ENCODE measurements at places on chromosomes 6 and 20.

DNA sequence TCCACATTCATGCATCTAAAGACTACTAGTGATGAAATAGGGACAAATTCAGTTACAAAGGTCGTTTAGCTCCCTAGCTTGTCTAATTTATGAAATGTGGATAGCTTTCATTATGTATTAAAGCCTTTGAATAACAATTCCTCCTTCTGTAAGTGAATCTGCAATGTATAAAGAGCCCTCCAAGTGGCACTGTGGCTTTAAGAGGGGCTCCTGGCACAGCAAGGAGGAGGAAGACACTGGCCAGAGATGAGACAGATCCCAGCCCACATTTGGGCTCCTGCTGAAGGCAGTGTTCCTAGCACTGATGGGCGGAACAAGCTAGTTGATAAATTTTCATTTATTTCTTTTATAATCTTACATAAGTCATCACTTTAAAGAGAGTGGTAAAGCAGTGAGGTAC, 17.6 kb upstream of the FUCA2 start:
- DNase-seq, result no peak

GRCh38 chr6:1872649-1873131, 263.0 kb downstream of the FOXC1 start:
- DNase-seq, result no peak

GRCh38 chr6:43966853-43967718, 160.2 kb downstream of the MRPL14 start:
- no peak for DNase-seq

- DNase-seq, result no peak
These were observed 29.6 kb downstream of the PMEPA1 start for GRCh38 chr20:57680131-57680716.

GRCh38 chr6:38149531-38149930, 330.0 kb downstream of the ZFAND3 start:
- no peak for DNase-seq

GRCh38 chr20:35447082-35447789, 8.2 kb upstream of the CEP250 start:
- DNase-seq, result peak; percentile 86

DNA sequence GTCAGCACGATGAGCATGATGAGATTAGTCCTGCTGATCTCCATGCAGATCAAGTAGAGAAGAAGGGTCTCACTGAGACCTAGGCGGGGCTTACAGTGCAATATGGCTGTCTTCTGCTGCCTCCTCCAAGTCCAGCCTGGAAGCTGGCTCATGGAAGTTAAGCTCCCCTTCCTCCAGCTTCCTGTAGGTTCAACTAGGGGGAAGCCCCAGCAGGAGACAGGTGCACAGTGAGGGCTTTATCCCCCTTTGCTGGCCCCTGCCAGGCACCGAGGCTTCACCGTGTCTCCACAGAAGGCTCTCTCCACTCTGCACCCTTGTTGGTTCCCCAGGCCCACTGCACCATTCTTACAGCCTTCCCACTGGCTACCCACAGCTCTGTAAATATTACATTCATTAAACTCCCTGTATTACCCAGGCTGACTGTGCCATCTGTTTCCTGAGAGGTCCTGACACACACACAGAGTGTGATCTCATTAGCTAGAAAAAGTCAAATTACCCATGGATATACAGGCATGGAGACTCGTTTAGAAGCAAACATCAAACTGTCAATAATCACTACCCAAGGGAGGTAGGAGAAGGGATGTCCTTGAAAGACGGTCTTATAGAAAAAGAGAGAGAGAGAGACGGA, 90.4 kb downstream of the SLC2A10 start:
- DNase-seq, result peak; percentile 76

GRCh38 chr6:159169193-159169555, at the start of gene FNDC1:
Gene FNDC1, plus strand, starts transcription at chr6:159169400. Its CDS starts 197 bp downstream, at chr6:159169597.
- DNase-seq, result peak; percentile 42

DNA sequence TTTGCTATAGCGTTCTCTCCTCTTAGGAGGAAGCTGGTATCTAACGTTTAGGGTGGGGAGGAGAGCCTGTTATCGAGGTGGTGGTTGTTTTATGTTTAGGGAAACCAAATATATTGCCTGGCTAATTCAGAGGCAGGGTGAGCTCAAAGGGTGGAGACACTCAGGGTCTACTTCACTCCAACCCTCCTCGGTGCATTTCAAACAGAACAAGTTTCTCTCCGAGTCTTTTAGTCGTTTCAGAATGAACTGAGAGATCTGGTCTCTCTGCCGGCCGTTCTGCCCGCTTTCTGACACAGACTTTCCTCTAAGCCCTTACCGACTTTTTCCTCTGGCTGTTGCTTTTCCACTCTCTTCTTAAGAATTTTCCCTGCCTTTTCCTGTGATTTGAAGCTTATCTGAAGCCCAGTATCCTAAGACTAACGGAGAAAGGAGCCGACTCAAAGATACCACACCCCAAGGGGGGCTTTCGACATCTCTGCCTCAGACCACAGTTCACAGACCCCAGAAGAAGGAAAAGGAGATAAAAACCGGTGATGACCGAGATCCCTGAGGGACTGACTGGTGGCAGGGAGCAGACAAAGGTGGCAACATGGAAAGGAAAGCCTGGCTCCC, 865 bp downstream of the STK38 start:
- no peak for DNase-seq

DNA sequence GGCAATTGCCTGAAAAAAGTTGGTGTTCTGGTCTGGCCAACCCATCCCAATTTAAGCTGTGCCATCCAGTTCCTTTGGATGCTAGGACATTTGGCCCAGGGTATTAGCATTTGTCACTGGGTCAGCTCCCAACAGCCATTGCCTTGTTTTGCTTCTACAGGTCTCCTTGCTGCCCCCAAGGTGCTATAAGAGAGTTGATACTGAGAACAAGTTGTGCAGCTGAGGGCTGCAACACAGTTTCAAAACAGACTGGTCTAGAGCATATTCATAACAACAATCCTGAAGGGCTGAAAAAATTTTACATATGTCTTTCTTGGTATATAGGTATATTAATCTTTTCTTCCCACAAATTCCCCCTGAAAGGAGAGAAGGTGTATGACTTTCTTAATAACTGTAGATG, 61.0 kb downstream of the LYRM4 start:
- no peak for DNase-seq

DNA sequence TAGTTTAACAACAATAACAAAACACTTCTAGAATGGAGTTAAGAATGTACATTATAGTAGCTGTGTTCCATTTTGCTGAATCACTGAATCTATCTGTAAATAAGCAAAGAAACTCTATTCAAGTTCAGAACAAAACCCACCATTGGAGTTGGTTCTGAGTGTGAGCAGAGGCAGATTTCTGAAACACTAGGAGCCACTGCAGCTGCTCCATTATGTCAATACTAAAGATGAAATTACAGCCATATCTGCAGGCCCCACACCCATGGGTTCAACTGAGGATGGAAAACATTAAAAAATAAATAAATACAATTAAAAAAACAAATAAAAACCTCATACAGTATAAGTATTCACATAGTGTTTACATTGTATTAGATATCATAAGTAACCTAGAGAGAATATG, 91.0 kb downstream of the REPS1 start:
- no peak for DNase-seq

GRCh38 chr6:52509281-52510212, 67.3 kb downstream of the TRAM2 start:
- DNase-seq, result no peak

GRCh38 chr6:31620586-31621319, at the start of gene PRRC2A:
Gene PRRC2A, plus strand, starts transcription at chr6:31620715. Its CDS starts 2,075 bp downstream, at chr6:31622790.
- DNase-seq, result peak; percentile 82

DNA sequence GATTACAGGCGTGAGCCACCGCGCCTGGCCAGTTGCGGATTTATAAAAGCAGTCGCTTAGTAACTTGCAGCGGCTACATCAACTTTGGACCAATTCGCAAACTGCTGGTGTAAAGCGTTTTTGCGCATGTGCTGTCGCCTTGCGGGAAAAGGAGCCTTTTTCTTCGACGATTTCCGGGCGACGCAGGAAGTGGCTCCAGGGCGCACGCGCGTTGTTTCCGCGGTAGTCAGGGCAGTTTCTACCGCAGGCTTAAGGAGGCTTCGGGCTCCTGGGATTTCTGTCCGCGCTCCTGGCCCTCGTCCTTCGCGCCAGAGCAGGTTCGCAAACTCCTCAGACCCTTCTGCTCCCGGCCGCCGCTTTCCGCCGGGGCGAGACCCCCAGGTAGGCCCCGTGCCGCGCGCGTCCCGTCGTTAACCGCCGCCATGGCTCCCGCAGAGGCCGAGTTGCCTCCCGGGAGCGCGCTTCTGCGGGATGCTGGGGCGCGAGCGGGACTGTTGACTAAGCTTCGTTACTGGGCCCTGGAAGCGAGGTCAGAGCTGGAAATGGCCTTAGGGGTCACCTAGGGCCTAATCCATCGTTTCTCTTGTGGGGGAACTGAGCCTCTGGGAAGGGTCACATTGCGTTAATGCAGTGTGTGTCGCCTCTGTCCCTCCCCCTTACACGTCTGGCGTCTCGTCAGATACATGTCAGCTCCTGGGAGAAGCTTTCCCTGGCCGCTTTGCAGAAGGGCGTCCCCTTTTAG, at the start of gene RAE1:
RAE1 (plus strand) TSS at position 214 of the 742 bp plus-strand sequence. CDS start 2,784 bp downstream, outside the sequence.
- DNase-seq, result peak; percentile 87

- no peak for DNase-seq
These were observed 445.3 kb upstream of the CITED2 start for GRCh38 chr6:139819776-139820175.

DNA sequence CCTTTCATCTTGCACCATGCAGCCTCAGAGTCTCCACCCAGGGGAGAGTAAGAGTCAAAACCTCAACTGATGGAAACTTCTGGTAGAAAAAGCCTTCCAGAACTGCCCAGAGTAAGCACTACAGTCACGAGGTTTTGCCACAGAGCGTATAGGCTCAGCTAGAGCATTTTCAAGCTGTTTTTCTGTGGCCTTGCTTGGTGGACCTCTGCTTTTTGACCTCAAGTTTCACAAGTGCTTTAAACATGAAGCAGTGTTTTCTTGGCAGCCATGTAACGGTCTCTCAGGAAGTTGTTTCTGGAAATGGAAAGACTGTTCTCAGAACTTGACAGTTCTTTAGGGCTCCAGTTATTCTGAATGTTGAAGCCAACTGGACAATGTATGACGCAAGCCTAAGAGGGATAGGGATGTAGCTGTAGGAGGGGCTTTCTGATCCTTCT, 146.5 kb downstream of the ZDHHC14 start:
- DNase-seq, result no peak

GRCh38 chr6:14618759-14619418, 501.3 kb downstream of the CD83 start:
- no peak for DNase-seq

- DNase-seq, result no peak
These were observed 108.1 kb downstream of the TRMT11 start for GRCh38 chr6:126094411-126094810.

GRCh38 chr20:63461104-63461763, 11.2 kb downstream of the KCNQ2 start:
- DNase-seq, result no peak

- no peak for DNase-seq
These were observed 1.6 kb downstream of the TMEM14A start for GRCh38 chr6:52672412-52673025.

DNA sequence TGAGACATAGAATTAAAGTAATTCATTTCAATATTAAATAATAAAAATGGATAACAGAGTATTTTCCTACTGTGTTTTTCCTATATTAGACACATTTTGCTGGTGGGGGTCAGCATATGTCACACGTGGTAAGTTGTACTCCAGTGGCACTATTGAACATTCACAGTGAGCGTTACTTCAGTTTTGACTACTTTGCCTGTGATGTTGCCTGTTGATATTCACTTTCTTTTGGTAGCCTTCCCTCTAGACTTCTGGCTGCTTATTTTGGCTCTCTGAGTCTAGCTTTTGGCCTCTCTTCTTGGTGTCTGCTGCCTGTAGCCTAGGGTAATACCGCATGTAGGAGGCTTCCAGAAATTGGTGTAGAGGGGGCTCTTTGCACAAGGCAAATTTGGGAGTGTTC, 64.4 kb upstream of the TFB1M start:
- no peak for DNase-seq

DNA sequence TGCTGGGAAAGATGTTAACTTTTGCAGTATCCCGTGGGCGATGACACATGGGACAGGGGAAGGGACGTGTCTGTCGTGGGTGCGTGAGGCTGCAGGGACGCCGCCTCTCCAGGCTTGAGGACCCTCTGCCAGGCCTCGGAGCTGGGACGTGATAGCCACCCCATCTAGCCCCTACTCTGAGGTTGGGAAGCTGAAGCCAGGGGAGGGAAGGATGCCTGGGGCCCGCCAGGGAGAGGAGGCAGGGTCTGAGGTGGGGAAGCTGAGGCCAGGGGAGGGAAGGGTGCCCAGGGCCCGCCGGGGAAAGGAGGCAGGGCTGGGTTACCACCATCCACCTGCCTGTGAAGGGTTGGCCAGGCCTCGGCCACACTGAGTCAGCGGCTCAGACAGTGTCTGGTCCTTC, 38.2 kb upstream of the GATA5 start:
- DNase-seq, result no peak

DNA sequence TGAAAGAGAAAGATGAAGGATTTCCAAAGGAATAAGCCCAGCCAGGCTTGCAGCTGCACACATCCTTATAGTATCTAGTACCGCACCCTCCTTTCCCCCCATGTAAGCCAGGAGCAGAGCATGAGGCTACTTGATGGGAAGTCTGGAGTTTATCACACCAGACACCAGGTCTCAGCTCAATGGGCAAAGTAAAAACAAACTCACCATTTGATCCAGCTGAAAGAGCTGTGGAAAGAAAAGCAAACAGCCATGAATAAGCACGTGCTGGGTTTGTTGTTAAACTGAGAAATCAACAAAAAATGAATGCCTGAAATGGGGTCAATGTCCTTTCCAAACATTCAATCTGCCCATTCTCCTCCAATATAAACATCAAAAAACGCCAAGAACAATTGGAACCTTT, 50.6 kb upstream of the MAP7 start:
- peak; percentile 48 for DNase-seq

- DNase-seq, result no peak
These were observed 201.8 kb downstream of the SASH1 start for GRCh38 chr6:148544421-148544820.

DNA sequence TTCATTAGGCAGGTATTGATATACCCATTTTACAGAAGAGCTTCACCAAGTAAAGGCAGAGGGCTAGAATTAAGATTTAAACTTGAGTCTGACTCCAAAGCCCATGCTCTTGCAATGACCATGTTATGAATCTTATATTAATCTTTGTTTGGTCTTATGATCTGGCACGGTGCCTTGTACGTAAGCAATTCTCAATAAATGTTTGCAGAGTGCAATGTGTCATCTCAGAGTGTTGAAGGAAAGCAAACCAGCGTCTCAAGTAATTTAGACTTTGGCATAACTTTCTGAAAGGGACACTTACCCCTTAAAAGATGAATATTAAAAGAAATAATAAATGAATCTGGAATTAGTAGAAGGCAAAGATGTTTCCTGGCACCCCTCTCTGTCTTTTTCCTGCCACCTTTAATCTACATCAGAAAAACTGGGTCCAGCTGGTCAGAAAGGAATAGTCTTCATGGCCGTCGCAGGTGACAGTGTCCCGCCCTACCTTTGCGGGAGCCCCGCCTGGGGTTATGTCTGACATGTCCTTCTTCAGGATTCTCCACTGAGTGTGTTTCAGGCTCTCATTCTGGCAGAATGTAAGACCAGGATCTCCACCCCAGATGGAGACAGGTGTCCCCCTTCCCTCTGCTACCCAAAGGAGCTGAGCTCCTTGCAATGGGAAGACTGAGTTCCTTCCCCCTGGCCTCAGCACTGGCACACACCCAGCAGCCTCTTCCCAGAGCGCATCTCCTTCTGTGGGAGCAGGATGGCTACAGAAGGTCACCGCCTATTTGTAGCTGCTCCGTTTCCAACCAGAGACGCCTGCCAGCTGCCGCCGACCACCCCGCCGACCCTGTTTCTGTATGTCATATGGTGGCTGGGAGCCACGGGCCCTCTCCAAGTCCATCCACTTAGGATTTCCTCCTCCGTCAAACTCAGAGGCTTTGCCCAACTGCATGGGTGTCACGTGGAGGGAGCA, 266.3 kb upstream of the ECI2 start:
- no peak for DNase-seq

GRCh38 chr6:15143086-15143485, 102.8 kb upstream of the JARID2 start:
- no peak for DNase-seq

Measured in NCI-H774 (cell line).